ENCODE measurements at places on chromosomes 3 and 15.

DNA sequence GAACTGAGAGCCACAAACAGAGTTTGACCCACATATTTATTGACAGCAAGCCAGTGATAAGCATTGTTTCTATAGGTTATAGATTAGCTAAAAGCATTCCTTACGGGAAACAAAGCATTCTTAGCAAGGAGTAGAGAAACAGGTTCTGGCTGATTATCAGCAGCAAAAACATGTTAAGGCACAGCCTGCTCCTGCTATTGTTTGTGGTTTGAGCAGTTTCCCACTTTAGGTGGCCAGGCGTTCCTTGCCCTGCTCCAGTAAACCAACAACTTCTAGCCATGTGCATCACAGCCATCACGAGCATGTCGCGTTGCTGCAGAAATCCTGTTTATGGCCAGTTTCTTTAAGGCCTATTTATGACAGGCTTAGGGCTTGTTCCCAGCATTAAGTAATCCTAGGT, 44.7 kb upstream of the C2CD4B start:
- no peak for DNase-seq

GRCh38 chr3:95934181-95934580, 880.2 kb upstream of the EPHA6 start:
- DNase-seq, result no peak

DNA sequence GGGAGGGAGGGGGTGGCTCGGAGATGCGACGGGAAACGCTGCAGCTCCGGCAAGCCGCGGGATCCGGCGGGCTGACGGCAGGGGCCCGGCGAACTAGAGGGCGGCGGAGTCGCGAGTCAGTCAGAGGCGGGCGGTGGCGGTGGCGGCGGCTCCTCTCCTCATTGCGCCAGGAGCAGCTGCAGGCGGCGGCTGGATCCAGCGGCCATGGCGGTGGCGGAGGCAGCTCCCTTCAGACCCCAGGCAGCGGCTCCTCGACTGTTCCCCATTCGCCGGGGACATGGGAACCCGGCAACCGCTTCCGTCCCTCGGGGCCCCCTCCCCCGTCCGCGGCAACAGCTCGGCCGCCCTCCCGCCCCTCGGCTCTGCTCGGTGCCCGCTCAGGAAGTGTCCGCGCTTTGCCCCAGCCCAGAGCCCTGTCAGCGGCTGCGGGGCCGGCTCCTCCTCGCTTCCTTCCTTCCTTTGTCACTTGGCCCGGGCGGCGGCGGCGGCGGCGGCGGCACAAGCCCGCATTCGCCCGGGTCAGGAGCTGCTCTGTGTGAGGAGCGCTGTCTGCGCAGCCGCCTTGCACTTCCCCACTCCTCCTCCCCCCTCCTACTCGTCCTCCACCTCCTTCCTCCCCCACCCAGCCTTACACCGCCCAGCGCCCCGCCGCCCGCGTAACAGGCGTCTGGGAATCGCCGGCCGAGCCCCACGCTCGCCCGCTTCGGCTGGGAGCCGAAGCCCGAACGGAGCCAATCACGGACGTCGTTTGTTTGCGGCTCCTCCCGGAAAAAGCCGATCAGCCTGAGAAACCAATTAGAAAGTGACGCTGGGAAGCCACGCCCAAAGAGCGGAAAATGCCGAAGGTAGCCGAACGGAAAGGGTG, at the start of gene GSK3B:
Gene GSK3B, minus strand, starts transcription at position 537 of the 865 bp plus-strand sequence. CDS start 1,013 bp downstream, outside the sequence.
- no peak for DNase-seq

GRCh38 chr3:88440701-88441100, 290.9 kb downstream of the C3orf38 start:
- no peak for DNase-seq

DNA sequence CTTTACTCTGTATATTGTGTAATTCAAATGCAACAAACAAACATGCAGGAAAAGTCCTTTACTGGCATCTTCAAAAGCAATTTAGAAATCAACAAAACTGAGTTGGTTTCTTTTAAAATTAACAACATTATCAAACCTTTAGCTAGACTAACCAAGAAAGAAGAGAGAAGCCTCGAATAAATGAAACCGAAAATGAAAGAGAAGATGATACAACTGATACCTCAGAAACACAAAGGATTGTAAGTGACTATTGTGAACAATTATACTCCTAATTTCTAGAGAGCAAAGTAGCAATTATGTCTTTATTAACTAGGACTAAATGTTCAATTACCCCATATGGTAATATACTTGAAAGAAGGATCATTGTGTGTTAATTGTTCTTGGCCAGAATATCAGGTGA, 49.2 kb upstream of the P3H2 start:
- DNase-seq, result no peak

DNA sequence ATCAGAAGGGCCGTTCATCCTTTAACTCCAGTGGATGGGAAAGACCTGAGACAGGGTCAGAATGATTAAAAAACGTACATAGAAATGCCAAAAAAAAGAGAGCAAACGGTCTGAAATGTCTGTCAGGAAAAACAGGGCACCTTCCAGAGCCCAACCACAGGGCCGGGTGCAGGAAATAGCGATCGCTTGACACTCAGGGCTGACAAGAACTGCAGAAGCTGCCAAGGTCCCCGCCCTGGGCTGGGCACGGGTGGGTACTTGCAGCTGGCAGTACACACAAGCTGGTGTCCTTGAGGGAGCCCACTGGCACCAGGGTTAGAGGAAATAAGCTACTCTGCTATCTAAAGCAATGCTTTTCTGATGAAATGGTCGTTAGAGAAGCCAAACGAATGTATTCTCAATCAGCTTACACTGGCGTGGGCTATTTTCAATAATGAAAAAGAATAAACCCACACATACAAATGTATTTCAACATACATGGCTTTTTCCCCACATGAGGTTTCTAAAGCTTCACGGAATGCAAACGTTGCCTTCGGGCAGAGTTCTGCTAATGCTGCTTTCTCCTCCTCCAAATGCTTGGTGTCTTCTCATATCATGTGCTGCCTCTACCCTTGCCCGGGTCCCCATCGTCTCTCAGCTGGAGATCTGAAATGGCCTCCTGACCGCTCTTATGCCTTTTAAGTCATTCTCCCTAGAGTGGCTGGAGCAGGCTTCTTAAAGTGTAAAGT, 15.6 kb downstream of the FRMD4B start:
- DNase-seq, result no peak

GRCh38 chr3:184172681-184173373, 1.8 kb upstream of the AP2M1 start:
- no peak for DNase-seq
